ENCODE measurements at places on chromosomes 3 and 15.

- no peak for DNase-seq
These were observed 321.6 kb upstream of the EPHA3 start for GRCh38 chr3:88785841-88786240.

GRCh38 chr15:40054855-40055575 lies 16.0 kb upstream of the SRP14 start:
- DNase-seq = no peak

GRCh38 chr15:35557012-35557411 lies 11.0 kb upstream of the DPH6 start:
- no peak for DNase-seq

DNA sequence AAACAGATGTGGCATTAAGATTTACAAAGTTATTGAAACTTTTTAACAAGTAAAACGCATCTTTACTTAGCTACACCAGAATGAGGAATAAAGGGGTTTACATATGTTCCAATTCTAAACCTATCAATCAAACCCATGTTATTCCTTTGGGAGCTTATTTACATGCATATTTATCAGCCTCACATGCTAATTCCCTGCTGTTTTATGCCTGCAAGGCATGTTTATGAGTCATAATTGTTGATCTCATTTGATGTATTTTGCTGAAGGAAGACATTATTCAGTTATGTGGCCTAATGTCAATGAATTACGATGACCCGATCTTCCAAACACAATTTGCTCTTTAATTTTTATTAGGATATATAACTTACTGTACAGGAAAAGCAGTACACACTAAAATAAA lies 272.9 kb downstream of the TBC1D5 start:
- DNase-seq = no peak

- DNase-seq = no peak
These were observed 170.7 kb downstream of the NAALADL2 start for GRCh38 chr3:175029828-175030227.

GRCh38 chr3:113079218-113079961 lies 88.6 kb downstream of the GTPBP8 start:
- no peak for DNase-seq

DNA sequence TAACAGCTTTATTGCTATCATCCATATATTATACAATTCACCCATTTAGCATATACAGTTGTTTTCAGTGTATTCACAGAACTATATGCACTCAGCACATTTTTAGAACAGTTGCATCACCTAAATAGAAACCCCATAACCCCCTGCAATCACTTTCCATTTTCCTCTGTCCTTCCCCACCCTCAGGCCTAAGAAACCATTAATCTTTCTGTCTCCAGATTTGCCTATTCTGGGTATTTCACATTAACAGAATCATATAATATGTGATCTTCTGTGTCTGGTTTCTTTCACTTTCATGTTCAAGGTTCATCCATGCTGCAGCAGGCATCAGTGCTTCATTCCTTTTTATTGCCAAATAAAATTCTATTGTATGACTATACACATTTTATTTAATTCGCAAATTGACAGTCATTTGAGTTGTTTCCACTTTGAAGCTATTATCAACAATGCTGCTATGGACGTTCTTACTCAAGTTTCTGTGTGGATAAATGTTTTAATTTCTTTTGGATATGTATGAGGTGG lies 39.8 kb downstream of the ADAMTS17 start:
- no peak for DNase-seq

DNA sequence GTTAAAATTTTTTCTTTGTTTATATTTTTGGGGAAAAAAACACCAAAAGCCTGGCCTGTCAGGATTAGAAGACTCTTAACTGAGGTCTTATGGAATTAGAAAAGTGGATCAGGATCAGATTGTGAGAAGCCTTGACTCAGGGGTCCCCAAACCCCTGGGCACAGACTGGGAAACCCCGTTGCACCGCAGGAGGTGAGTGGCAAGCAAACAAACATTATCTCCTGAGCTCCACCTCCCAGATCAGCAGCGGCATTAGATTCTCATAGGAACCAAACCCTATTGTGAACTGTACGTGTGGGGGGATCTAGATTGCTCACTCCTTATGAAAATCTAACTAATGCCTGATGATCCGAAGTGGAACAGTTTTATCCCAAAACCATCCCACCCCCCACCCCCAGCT lies 117.2 kb downstream of the TCF12 start:
- DNase-seq = no peak

GRCh38 chr3:3109407-3110298 lies 521 bp downstream of the IL5RA start:
- no peak for DNase-seq

DNA sequence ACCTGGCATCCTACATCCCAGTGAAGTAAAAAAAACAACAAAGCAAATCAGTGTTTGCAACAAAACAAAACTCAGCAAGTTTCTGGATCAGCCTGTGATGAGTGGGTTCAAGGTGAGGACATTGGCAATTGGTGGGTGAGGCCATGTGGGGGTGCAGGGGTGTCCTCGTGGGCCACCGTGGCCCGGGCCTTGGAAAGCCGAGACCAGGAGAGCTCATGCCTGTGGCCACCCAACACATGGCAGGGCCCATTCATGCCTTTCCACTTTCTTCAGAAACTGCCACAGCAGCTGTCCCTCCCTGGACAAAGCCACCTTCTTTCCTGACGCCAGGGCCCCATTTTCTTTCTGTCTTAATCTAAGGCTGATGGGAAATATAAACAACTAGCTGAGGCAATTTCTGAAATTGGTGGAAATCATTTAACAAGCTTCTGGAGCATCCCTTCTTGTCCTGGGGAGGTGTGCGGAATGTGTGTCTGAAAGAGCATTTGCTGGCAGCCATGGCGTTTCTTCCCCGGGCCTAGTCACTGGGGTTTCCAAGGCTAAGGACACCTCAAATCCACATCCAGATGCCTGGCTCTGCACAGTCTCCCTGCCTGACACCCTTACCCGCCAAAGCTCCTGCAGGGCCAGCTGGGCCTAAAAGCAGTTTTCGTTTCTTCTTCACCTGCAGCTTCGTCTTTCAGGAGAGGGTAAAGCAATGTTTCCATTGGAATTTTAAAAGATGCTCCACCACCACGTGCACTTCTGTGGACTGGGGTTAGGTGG lies 34.1 kb upstream of the SFMBT1 start:
- DNase-seq = no peak

- no peak for DNase-seq
These were observed 316.7 kb downstream of the FOXP1 start for GRCh38 chr3:71266875-71267274.

- DNase-seq = no peak
These were observed 1.9 kb upstream of the PLA1A start for GRCh38 chr3:119595639-119596334.

DNA sequence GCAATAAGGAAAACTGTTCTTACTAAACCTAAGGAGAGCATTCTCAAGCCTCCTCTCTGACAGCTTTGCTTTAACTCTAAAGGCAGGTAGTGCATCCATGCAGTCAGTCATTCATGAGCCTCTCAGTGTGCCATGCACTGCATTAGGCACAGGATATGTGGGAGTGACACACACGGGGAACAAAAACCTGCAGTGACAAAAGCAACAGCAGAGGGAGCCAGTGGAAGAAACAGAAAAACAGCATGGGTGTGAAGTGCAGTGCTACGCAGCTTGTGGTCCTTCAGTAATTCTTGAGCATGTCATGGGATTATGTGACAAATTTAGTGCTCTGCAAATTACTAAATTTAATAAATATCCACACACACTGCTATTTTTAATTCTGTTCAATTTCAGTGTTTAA lies 230.7 kb downstream of the BBX start:
- no peak for DNase-seq

GRCh38 chr3:111156517-111156916 lies 84.9 kb downstream of the NECTIN3 start:
- DNase-seq = no peak

DNA sequence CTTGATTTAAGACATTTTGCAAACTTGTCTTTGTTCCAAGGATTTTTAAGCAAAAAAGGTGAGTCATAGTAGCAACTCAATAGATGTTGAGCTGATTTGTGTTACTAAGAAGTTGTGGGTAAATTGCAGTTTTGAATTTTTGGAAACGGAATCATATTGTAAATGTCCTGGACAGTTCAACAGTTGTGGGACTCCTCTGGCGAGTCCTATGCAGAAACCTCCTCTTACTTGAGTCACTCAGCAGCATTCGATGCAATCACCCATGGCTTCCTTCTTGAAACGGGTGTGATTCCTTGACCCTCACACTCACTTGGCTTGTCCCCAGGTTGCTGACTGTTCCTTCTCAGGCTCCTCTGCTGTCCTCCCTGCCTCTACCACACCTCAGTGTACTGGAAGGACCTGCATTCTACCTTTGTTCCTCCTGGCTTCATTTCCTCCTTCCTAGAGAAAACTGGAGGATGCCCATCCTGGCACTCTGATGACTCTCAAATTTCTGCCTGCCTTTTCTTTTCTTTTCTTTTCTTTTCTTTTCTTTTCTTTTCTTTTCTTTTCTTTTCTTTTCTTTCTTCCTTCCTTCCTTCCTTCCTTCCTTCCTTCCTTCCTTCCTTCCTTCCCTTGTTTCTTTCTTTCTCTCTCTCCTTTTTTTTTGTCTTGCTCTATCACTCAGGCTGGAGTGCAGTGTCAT lies 52.8 kb upstream of the DGKG start:
- no peak for DNase-seq

DNA sequence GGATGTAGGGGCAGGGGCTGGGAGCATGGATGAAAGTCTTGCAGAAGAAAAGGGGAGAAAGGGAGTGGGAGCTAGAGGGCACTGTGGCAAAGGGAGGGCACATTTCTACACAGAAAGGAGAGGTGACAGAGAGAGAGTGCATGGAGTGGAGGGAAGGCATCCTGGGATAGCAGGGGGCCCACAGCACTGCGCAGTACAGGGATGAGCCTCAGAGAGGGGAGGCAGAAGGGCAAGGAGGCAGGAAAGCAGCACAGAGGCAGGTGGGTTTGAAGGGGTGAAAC lies 5.4 kb downstream of the STOML1 start:
- no peak for DNase-seq

- DNase-seq = no peak
These were observed 23.0 kb downstream of the USP4 start for GRCh38 chr3:49316696-49317457.

- DNase-seq = peak; percentile 16
These were observed 37.7 kb upstream of the SLC41A3 start for GRCh38 chr3:126121632-126122031.

- no peak for DNase-seq
These were observed 452.8 kb downstream of the FHIT start for GRCh38 chr3:60798456-60798855.

- DNase-seq = no peak
These were observed 57.9 kb upstream of the EPHB3 start for GRCh38 chr3:184503647-184504046.

- DNase-seq = no peak
These were observed 13.1 kb upstream of the ANP32A start for GRCh38 chr15:68833700-68834331.

GRCh38 chr3:127061641-127062040 lies 78.7 kb downstream of the PLXNA1 start:
- DNase-seq = no peak

DNA sequence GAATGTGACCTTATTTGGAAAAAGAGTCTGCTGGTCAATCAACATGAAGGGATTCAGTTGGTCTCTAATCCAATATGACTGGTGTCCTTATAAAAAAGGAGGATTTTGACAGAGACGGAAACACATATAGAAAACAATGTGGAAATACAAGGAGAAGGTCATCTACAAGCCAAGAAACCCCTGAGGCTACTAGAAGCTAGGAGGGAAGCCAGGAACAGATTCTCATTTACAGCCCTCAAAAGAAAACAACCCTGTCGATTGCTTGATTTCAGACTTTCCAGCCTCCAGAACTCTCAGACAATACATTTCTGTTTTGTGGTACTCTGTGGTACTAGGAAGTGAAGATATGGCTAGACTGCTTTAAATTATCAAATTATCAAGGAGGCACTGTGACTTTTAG lies 162.9 kb upstream of the IGF1R start:
- no peak for DNase-seq

DNA sequence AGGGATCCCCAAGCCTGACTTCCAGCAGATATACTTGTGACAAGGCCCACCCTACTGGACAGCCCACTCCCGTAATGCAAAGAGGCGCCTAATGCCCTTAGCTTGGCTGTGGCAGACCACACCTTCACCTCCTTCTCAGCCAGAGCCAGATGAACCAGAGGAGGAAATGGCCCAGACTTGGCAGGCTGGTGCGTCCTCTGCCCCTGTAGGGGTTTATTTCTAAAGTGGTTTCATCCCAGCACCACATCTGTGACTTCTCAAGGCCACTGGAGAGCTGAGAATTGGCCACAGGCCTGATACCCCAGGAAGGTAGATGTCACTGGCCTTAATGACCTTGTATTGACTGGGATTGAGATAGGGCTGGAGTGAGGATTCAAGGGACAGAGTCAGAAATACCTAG lies 29.5 kb downstream of the BOC start:
- DNase-seq = no peak

DNA sequence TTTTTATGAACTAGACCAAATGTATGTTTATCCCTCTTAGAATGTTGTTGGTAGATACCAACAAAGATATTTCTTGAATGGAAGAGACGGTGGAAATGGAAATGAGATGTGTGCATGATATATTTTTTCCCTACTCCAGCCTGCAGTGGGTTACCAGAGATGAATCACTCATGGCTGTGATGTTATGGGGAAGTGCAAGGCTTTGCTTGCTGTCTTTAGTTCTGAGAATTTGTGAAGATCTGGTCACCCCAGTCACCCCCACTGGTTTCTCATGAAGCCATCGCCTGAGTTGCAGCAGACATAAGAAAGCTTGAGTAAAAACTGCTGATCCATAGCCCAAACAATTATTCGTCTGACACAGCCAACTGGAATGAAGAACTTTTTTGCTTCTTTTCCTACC lies 78.1 kb upstream of the EOMES start:
- no peak for DNase-seq

DNA sequence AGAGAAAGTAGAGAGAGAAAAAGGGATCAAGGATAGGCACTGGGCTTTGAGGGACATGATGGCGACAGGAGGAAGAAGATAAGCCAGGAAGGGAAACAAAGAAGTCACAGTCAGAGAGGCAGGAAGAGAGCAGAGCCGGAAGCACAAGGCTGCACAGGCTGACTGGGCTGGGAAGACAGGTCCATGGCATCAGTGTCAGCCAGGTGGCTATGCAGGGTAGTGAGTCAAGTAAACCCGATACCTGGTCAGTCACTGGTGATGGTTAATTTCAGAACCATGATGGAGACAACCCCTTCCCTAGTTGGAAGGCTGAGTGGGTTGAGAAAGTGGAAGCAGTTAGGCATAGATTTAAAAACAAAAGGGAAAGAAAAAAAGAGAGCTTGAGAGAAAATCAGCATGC lies 203.8 kb downstream of the EPHB1 start:
- no peak for DNase-seq

DNA sequence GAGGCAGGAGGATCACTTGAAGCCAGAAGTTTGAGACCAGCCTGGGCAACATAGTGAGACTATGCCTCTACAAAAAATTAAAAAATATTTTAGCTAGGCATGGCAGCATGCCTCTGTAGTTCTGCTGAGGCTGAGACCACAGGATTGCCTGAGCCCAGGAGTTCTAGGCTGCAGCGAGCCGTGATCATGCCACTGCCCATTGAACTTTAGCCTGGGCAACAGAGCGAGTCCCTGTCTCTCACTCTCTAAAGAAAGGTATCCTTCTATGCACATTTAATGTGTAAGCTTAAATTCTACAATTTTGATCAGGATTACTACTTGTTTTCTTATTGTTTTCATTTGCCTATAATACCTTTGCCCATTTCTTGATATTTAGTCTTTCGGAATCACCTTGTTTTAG lies 26.8 kb downstream of the GALK2 start:
- no peak for DNase-seq

GRCh38 chr15:21267671-21268395 lies 172.5 kb downstream of the POTEB3 start:
- DNase-seq = no peak

GRCh38 chr3:94101860-94102259 lies 39.0 kb downstream of the NSUN3 start:
- DNase-seq = no peak

- DNase-seq = no peak
These were observed 3.3 kb upstream of the NR2F2 start for GRCh38 chr15:96327155-96327741.

Measured in liver (tissue), 10 donors.